Mammary epithelial cell (primary cell): ENCODE measurements at places on chromosomes 7 and 10. TPM values are rescaled to one million over a fixed set of nuclear protein-coding genes. Genes with fewer than 3 reads are reported as not detected.

MMD2 gene
- polyA plus RNA-seq = not detected

SPDYE8 gene
- polyA plus RNA-seq = not detected

NEBL gene
- polyA plus RNA-seq = 1.3 TPM

OR13A1 gene
- polyA plus RNA-seq = not detected
